ENCODE measurements at places on chromosomes 16 and 17.

DNA sequence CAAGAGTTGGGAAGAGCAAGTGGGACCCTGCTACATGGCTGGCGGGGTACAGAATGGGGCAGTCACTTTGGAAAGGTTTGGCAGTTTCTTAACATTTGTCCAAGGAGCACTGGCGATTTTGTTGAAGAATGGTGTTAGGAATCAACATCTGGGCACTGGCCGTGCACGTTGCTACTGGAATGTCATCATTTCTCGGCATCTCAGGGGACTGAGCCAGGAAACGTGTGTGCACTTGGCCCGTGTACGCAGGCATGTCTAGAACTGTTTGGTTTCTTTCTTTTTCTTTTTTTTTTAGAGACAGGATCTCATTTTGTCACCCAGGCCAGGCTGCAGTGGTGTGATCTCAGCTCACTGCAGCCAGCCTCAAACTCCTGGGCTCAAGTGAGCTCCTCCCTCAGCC, 17.3 kb upstream of the FOXK2 start:
- no peak for DNase-seq

DNA sequence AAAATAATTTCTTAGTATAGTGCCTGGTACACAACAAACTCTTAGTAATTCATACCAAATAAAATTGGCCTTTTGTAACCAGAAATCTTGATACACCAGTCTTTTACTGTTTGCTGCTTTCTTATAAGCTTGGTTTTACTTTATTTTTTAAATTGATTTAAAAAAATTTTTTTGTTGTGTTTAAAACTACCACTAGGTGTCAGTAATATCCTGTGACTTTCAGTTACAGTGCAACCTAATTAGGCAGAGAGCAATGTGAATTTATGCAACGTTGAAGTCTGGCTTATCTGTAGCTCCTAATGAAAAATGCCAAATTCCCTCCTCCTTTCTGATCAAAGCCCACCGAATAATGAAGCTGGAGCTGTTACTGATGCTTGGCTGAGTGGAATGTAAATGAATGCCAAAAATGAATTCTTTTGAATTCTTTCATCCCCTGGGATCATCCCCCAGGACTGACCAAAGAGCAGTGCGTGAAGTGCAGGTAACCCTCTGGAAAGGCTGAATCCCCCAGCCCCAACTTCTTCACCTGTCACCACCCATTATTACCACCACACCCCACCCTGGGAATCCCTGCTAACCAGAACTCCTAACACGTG, 3.8 kb downstream of the ERCC4 start:
- peak; percentile 58 for DNase-seq

GRCh38 chr16:21167929-21168602, 9.6 kb downstream of the LDAF1 start:
- DNase-seq: no peak

- no peak for DNase-seq
Measured at GRCh38 chr16:25109643-25110042, 1.9 kb upstream of the LCMT1 start.

- DNase-seq: no peak
Measured at GRCh38 chr17:9513266-9513665, 62.4 kb downstream of the STX8 start.
